Activated effector memory CD4-positive, alpha-beta T cell treated with Interleukin-2 at 50 U/mL for 16 hours (primary cell): ENCODE measurements at places on chromosomes 1 and 21.
A peak's percentile ranks its signal among the peaks of the same experiment; 100 is the strongest.

DNA sequence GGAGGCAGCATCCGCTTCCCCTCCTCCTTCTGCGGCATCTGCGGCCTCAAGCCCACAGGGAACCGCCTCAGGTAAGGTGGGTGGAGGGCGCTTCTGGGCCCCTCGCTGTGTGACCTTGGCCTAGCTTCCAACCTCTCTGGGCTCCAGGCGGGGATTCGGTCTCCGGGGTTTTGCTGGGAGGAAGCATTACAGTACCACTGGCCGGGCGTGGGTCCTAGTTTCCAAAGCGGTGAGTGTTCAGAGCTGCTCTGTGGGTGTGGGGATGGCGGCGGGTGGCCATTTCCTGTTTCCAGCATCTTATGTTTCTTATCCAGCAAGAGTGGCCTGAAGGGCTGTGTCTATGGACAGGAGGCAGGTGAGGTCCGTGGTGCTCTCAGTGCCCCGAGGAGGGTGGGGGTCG is 11.6 kb downstream of the FAAH start:
- DNase-seq, result no peak

- no peak for DNase-seq
These were observed 66.9 kb downstream of the PRDM2 start for GRCh38 chr1:13766592-13767564.

DNA sequence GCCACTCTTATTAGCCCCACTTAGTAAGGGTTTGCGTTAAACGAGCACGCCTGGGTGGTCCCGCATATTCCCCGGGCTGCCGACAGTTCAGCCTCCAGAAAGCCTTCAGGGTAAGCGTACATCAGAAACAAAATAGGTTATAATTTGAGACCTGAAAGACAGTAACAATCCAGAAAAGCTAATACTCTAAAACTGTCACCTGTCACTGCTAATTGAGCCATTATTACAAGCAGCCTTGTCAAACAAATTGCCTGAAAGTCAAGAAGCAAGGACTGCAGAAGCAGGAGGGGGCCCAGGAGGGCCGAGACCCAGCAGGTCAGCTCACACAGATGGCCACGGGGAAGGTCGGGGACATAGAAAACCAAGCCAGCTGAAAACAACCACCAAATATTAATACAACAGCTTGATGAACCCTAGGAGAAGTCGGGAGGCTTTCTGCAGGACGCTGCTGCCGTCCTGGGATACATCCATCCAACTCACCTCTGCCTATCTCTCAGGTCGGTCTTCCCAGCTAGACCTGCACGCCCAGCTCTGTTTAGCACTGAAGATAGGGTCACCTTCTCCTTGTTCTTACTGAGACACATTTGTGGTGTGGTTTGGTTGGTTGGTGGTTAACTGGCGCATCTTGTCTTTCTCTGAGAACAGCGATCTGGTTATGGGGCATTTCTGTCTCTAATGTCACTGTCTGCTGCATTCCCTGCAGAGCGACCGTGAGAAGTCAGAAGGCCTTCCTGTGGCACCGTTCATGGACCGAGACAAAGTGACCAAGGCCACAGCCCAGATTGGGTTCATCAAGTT is 110.8 kb downstream of the WDR4 start:
- no peak for DNase-seq

DNA sequence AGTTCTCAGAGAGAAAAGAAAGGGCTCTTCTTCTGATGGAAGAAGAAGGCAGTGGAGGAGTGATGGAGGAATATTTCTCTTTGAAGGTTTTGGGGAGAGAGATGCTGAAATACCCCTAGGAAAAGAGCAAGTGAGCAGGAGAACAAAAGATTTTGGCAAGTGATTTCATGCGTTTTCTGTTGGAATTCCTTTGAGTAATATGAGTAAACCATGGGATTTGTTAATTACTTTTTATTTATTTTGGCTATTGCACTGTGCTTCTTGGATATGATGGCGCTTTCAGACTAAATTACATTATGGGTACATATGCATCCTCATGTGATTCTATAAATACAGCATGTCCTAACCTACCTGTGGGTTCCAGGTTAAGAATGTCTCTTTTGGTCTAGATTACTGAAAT is 210.1 kb upstream of the PTGFR start:
- no peak for DNase-seq

- no peak for DNase-seq
These were observed 9.6 kb downstream of the RAB25 start for GRCh38 chr1:156070548-156070947.

DNA sequence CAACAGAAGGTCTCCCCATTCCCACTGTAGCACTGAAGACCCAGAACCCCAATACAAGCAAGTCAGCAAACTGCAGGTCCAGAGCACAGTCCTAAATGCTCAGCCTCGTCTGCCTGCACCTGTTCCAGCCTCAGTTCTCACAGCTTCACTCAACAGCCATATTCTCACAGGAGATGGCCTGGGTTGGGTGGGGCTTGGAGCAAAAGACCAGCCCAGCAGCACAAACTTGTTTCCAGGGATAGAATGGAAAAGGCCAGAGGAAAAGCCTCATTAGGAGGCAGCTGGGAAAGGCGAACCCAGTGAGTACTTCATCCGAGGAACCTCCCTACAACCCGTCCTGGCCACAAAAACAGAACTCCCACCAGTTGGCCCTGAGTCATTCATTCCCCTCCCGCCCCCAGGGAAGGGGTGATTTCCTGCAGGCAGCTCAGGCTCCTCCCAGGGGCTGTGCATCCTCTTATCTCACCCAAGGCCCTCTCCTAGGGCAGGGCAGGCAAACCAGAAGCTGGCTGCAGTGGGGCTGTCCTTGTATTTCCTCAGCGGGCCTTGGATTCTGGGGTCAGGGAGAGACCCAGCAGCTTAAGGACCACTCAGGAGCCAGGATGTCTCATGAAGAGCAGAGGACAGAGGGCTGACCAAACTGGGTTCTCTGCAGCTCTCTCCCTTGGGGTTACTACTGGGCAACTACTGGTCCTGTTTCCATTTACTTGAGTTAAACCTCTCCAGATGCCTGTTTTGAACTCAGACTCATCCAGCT is 7.4 kb upstream of the MPL start:
- no peak for DNase-seq

DNA sequence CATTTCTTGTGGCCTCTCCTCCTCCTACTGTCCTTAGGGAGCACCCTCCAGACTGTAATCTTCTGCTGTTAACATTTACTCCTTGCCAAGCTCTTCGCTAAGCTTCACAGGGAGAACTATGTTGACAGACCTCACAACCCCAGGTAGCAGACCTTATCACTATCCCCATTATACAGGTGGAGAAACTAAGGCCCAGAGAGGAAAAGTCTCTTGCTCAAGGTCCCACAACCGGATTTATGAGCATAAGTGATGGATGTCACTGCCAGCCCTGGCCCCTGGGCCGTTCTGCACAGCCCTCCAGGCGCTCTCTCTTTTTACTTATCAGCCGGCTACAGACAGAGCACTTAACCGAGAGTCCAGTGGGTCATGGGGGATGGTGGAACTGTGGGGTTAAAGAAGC is 18.1 kb downstream of the LYPD8 start:
- DNase-seq, result no peak

DNA sequence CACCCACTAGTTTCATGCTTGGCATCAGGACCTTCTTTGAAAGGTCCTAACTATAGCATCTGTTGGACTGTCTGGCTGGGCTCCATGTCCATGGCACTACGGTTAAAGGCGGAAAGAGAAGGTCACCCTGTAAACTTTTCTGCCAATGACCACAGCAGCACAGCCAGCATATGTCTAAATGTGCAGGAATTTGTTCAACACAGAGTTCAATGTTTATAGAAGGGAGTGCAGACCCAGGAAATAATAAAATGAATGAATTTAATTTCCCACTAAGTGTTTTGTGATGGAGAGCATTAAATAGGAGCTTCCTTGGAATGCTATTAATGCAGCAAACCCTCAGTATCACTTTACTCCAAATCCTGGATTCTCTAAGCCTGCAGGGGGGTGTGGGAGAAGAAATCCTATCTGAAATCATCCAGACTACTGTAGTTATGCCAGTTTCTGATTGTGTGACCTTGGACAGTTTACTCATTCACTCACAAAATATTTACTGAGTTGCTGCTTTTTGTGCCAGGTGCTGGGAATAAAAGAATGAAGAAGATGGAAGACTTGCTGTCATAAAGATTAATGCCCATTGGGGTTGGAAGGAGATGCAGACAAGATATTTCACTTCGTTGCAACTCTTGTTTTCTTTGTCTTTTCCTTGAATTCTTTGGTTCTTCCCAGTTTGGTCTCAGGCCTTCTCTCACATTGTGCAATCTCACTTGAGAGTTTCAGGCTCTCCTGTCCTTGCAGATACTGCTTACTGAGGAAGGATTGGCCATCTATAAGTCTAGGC is 195.0 kb downstream of the ROR1 start:
- no peak for DNase-seq

DNA sequence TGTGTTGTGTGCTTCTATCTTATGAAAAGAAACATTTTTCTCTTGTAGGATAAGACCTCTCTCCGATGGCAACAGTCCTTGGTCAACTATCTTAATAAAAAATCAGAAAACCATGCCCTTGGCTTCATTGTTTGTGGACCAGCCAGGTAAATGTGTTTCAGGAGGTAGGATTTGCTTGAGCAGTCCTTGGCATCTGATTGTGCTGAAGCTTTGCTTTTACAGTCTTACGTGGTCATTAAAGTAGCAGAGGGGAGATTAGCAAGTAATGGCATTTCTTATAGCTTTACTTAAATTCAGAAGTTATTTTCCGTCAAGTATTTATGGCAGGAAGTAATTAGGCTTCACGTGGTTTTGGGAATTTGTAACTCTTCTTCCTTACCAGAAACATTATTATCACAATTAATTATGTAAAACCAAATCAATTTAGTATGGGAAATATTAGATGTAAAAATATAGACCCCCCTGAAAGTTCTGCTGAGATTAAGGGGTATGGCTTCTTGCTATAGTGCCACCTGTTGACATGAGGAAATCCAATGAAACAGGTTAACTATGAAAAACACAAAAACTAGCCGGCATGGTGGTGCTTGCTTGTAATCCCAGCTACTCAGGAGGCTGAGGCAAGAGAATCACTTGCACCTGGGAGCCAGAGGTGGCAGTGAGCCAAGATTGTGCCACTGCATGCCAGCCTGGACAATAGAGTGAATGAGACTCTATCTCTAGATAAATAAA is 49.0 kb downstream of the MAP3K21 start:
- DNase-seq, result no peak

DNA sequence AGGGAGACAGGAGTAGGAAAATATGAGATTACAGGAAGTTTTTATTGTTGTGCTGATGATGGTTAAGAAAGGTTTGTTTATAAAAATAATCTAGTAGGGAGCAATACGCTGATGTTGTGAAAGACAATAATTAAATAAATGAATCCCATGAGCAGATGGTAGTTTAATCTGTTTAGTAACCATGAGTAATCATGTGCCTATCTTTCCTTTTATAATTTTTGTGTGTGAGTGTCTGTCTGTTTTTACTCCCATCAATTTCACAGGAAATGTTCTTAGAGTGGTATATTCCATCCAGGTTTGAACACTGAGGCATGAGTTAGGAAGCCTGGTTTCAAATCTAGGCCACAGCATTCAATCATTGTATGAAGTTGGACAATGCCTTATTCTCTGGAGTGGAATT is 180.5 kb downstream of the OLFM3 start:
- DNase-seq, result no peak

DNA sequence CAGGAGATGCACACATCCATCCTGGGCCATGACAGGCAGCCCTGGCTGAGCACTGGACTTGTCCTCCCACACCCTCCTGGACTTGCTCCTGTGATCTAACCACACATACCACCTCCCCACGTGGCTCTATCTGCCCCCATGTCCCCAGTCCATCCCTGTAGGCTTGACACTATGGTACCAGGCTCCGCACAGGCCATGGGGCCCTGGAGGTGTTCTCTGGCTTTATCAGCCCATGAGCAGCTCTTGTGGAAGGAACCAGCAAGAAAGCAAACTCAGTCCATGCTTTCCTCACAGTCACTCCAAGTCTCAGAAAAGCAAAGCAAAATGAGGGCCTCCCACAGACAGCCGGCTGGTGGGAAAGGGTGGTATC is 61.6 kb downstream of the CD46 start:
- DNase-seq, result no peak

DNA sequence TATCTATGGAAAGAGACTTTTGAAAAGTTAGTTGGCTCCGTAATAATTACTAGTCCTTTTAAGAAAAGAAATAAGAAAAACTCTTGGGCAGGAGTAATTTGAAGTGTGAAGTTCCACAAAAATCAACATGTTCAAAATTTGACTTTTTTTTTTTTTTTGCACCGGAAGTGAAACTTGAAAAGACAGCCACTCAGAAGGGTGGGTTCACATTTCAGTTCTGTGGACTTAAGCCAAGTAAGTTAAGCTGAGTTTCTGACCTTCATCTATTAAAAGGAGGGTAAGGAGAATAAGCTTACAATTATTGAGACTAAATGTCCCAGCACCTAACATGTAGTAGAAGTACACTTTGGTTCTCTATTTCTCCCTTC is 11.0 kb downstream of the RO60 start:
- no peak for DNase-seq

- no peak for DNase-seq
These were observed 417.9 kb downstream of the MATN1 start for GRCh38 chr1:30305519-30305918.

GRCh38 chr1:194517567-194517966 is 1331.2 kb upstream of the B3GALT2 start:
- DNase-seq, result no peak

- peak; percentile 72 for DNase-seq
These were observed 1.7 kb upstream of the ZBTB7B start for GRCh38 chr1:155000726-155001424.

DNA sequence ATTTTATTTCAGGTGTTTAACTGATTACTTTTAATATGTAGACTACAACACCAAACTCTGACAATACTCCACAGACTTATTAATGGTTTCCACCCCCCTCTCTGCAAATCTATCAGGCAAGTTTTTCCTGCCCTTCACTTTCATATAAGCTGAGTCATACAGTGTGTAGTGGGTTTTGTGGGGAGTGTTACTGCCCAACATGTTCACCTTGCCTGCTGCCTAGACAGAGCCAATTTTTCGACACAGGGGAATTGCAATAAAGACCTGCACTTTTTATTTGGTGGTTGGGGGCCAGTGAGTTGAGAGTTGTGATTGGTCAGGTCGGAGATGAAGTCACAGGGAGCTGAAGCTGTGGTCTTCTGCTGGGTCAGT is 119.7 kb downstream of the PPIAL4G start:
- no peak for DNase-seq

DNA sequence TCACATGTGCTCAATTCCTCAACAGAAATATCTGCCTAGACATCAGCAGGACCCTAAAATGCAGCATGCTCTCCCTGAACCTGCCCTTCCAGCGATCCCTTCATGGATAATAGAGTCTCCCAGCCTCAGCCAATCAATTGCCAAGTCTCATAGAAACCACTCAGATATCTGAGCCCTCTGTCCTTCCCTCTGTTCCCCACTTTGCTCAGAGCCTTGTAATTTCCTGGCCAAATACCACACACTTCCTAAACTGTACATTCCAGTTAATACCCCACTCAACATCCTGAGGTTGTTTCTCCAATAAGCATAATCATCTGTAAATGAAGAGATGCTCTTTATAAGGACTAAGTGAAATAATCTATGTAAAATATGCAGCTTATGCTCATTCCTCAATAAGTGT is 59.3 kb upstream of the PTGFRN start:
- no peak for DNase-seq
